Activated CD8-positive, alpha-beta memory T cell treated with anti-CD3 and anti-CD28 coated beads for 1 hour (primary cell): ENCODE measurements at places on chromosomes 5 and 9.

GRCh38 chr9:18710065-18710464, 236.1 kb downstream of the ADAMTSL1 start:
- DNase-seq: no peak

- DNase-seq: no peak
Measured at GRCh38 chr5:111236348-111236747, 12.2 kb downstream of the CAMK4 start.

DNA sequence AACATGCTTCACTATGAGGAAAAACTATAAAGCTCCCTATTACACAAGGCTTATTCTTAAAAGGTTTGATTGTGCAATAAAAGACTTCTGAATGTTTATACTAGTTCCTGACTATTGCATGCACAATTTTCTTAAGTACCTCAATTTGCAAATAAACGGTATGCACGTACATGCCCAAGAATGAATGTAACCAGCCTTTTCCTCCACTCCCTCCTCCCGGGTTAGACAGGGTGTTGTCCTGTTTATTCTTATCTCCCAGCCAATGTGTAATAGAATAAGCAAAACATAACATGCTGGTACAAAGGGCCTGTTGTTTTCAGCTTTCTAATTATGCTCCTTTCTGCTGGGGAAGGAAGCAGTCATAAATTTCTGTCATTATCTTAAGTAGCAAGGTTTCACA, 79.1 kb downstream of the AOPEP start:
- no peak for DNase-seq

GRCh38 chr9:97876061-97876460, 23.0 kb downstream of the FOXE1 start:
- no peak for DNase-seq

DNA sequence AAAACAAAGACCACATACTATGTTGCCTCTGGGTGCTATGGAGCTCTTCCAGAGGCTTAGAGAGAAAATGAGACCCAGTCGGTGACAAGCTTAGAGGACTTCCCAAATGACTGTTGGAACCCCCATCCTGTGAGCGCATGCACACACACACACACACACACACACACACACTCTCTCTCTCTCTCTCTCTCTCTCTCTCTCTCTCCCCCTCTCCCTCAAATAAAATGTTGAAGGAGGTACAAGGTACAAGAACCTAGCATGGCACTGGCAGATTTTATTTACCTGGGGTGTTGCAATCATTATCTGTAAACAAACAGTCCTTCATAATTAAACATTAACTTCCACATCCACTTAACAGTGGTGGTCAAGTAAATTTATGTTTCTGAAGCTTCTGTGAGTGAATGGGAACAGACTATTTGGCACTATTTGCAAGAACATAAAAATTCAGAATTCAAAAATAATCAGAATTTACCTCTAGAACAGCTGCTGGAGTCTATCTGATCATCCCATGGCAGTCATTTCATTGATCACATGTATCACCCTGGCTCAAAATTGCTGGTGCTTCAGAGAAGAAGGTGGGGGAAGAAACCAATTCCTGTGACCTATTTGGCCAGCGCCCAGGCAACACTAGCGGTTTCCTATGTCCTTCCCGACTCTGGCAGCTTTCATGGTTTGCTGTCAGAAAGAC, 24.9 kb downstream of the TRPM3 start:
- DNase-seq: no peak

- DNase-seq: no peak
Measured at GRCh38 chr9:17624571-17624970, 45.7 kb downstream of the SH3GL2 start.

- no peak for DNase-seq
Measured at GRCh38 chr9:131282688-131283422, 6.5 kb upstream of the FAM78A start.

DNA sequence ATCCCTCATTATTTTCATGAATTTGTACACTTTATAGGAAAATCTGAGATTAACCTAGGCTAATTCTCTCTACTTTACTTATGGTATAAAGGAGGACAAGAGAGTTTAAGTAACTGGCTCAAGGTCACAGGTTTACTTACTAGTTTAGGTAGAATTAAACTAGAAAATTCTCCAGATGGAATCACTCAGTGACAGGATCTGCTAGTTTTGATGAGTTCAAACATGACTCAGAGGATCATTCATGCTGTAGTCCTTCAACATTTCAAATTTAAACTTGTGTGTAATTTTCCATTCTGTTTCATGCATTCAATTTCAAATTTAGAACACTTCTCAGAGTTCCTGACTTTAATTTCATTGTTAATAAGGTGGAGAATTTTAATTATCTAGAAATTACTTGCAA, 485.7 kb upstream of the TUSC1 start:
- DNase-seq: no peak

DNA sequence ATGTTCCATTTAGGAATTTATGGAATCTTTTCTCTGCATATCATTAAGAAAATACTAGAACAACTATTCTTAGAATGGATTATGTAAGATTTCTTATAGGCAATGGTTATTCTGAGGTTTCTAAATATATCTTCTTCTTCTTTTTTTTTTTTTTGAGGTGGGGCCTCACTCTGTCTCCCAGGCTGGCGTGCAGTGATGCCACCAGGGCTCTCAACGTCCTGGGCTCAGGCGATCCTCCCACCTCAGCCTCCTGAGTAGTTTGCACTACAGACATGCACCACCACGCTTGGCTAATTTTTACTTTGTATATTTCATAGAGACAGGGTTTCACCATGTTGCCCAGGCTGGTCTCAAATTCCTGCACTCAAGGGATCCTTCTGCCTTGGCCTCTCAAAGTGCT, 137.2 kb downstream of the SREK1 start:
- no peak for DNase-seq

- DNase-seq: no peak
Measured at GRCh38 chr5:93721071-93721470, 20.3 kb downstream of the POU5F2 start.

DNA sequence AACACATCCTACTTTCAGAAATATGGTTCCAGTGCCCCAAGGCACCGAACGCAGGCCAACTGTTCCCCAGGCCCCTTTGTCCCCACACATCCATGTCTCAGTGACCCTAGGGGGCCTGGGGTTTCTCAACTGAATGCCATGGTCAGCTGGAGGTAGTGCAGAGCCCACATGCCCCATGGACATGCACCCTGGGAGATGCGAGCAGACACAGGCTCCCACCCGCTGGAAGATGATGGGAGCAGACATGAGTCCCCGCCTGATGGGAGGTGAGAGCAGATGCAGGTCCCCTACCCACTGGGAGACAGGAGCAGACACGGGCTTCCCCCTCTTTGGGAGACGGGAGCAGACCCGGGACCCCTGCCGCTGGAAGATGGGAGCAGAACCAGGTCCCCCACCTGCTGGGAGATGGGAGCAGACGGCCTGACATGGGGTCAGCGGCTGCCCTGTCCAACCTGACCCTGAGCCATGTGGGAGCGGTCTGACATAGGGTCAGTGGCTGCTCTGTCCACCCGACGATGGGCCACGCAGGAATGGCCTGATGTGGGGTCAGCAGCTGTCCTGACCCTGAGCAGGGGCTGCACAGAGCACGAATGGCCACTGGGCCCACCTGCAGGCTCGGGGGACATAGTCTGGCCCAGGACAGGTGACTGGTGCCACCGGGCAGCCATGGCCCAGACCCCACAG, 18.4 kb downstream of the ZDHHC11B start:
- no peak for DNase-seq

DNA sequence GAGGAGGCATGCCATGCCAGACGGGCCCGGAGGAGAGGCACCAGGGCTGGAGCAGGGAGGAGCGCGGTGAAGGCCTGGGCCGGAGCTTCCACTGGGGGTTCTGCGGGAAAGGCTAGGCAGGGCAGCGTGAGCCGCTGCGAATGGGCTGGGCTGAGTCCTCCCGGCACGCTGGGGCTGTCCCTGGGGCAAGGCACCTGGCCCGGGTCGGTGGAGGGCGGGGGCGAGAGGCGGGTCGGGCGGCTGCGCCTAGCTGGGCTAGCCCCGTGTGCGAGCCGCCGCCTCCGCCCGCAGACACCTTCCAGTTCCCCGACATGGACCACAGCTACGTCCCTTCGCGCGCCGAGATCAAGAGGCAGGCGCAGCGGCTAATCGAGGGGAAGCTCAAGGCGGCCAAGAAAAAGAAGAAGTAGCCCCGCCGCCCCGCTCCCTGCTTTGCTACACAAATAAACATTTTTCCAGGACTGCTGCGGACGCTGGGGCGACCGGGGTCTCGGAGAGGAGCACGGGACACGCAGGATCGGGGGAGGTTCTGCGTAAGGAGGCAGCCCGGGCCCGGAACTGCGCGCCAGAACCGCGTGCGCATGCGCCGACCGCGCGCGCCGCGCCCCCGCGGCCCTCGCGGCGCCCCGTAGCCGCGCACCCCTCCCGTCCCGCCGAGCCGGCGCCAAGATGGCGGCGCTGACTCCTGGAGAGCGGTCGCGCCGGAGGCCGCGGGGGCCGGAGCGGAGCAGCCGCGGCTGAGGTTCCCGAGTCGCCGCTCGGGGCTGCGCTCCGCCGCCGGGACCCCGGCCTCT, at the start of gene RABL6:
TSS of gene RABL6 (plus strand) at position 668 of the 794 bp plus-strand sequence. CDS start 249 bp downstream, outside the sequence.
- DNase-seq: peak; percentile 71

DNA sequence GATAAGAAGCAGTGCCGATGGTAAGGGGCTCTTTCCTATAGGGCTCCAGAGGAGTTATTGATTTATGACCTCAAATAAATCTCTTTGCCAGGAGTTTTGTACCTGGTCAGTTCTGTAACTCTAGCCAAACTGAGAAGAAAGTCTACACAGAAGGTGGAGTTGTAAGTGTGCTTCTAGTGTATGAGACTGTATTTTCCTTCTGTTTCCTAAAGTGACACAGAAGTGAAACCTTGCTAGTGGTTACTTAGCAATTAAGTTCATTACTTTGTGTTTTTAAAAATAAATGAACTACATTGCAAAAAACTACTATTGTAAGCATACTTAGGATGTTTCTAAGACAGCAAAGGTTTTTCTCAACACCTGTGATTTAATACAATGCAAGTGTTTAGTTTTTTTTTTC, 48.7 kb upstream of the ACTBL2 start:
- DNase-seq: no peak

DNA sequence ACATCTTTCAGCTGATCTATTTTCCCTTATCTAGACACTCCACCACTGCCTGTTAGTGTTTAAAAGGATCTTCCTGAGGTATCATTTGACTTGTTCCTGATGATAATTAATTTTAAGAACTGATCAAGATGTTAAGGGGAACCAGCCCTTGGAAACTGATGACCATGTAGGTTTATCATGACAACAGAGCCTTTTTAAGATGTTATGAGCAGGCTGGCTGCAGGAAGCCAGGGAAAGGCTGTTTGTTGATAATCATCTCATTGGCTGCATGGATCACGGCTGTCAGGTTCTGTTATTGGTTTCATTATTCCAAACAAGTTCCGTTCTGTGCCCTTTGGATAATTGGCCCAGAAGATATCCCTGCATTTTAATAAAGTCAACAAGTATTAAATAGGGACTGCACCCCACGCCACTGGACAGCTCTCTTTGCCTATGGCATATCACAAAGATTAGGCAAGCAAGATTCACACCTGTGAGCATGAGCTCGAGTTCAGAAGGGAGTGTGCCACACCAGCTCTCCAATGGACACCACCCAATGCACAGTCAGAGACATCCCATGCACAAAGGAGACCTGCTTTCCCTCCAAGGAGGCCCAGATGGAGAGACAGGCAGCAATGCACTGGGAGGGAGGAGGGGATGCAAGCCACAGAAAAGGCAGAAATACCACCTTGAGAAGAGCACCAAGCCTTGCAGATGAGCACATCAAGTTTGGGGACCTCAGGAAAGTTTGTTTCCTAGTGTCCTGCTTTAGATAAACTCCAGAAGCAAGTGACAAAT, 88.7 kb downstream of the SPOCK1 start:
- DNase-seq: no peak

DNA sequence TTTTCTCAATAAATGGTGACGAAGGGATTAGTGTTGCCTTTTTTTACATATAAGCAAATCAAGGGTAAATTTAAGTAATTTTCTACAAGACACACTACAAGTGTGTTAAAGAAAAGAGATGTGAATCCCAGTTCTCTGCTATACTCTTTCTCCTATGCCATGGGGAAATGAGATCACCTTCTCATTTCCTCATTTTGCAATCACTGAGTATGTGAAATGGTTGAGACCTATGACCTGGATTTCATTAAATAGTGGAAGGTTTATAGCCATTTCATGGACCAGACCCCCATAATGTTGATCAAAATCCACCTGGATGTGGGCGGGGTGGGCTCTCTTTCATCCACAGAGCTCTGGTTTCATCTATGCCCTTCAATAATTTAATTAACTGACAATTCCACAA, 66.9 kb upstream of the SLIT3 start:
- no peak for DNase-seq
